Activated CD8-positive, alpha-beta memory T cell treated with anti-CD3 and anti-CD28 coated beads, Interleukin-2, amount 50 U/mL, for 4 hours (primary cell): ENCODE measurements at places on chromosomes 4 and X.

GRCh38 chr4:17667253-17667652 is 52.8 kb downstream of the MED28 start:
- DNase-seq = no peak

DNA sequence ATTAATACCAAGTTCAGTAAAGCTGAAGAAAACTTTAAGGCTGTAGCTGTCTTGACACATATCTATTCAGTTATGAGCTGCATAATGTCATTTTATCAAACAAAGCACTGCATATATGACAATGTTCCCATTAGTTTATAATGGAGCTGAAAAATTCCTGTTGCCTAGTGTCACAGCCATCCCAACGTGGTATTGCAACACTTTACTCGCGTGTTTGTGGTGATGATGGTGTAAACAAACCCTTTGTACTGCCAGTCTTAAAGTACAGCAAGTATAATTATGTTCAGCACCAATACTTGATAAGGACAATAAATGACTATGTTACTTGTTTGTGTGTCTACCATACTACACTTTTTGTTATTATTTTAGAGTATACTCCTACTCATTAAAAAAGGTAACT is 1415.6 kb upstream of the PCDH7 start:
- DNase-seq = no peak

- DNase-seq = no peak
Observed at GRCh38 chrX:41449131-41449530, 2.0 kb downstream of the NYX start.

DNA sequence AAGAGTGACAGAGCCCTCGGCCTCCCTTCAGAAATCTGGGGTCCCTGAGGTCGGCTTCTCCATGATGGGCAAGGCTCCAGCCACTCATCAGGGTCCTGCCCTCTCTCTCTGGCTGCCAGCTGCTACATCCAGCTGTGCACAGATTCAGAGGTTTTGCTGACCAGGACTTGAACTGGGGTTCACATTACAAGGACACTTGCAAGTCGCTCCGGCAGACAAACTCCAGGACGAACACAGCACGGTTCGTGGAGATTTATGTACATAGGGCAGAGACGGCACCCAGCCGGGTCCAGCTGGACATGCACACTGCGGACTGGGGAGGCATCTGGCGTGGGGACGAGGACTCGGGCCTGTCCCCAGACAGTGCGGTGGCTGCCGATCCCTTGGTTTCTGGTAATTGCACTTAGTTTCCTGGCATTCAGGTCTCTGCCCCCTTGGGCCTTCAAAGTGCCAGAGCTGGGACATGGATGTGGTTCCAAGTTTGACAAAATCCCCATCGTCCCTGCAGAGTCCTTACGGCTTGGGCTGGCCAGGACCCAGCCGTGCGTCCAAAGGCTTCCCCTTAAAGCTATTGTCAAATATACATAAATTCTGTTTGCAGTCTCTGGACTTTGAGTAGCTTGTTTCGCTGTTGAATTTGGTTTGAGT is 6.2 kb upstream of the C4orf50 start:
- no peak for DNase-seq
